Right cardiac atrium (tissue), 5 donors: ENCODE measurements at places on chromosomes 7 and 10.
A peak's percentile ranks its signal among the peaks of the same experiment; 100 is the strongest.

GRCh38 chr7:26690135-26690805 lies 174.1 kb downstream of the SKAP2 start:
- no peak for DNase-seq

GRCh38 chr10:129601737-129602136 lies 134.7 kb downstream of the MGMT start:
- DNase-seq: no peak

GRCh38 chr10:124074501-124075109 lies 18.8 kb downstream of the CHST15 start:
- no peak for DNase-seq

DNA sequence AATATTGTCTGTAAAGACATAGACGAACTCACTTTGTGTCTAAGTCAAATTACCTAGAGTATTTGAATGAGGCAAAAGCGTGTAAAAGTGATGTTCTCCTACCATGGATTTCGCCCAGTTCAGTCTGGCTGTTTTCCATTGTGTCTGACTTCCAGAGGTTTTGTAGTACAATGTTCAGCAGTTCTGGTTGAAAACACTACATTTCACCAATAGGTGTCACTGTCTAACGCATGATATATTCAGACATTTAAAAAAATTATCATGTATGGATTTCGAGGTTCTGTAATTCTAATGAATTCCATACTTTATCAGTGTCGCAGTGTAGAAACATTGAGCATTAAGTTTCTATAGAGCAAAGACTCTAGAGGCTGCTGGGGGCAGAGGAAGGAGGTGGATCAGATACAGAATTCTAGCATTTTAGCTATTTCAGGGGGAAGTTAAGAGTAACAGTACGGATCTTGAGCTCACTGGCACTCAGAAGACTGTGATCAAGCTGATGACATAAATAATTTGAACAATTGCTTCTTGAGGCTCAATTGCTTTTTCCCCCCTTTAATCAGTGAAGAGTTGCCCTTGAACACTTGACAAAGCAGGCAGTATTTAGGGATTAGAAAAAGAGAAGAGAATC lies 196.9 kb upstream of the RHOBTB1 start:
- no peak for DNase-seq

GRCh38 chr10:94678475-94678874 lies 5.1 kb upstream of the CYP2C18 start:
- no peak for DNase-seq

GRCh38 chr10:31467791-31468535 lies 148.9 kb downstream of the ZEB1 start:
- peak; percentile 17 for DNase-seq

- no peak for DNase-seq
Observed at GRCh38 chr7:5700391-5700985, 81.0 kb downstream of the RNF216 start.

DNA sequence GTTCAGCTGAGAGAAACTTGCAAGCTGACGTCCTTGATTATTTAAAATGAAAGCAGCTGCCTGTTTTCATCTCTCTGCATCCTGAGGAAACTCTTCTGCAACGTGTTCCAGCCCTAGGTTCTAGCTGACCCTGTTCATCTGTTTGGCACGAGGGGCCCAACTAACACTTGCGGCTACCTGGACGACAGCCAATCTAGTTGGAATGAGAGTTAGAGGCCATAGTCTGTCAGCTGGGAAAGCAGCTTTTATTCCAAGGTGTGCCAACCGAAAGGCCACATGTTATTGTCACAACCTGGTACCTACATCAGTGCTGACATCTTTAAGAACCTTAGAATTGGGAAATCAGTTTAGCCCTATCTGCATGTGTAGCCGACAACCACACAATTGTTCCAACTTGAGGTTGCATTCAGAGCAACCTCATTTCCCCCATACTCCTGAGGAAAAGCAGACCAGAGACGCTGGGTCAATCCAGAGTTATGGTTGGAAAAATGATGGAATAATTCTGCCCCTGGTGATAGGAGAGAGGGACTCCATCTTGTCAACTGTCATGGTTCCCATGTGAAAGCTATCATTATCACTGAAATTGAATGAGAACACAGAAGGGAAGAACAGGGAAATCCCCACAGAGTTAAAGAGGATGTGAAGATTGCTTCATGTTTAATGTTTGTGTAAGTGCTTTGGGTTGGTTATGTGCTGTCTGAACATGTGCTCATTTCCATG lies 121.6 kb downstream of the EGFR start:
- DNase-seq: peak; percentile 56

- no peak for DNase-seq
Observed at GRCh38 chr7:55917771-55918170, 30.5 kb downstream of the ZNF713 start.

DNA sequence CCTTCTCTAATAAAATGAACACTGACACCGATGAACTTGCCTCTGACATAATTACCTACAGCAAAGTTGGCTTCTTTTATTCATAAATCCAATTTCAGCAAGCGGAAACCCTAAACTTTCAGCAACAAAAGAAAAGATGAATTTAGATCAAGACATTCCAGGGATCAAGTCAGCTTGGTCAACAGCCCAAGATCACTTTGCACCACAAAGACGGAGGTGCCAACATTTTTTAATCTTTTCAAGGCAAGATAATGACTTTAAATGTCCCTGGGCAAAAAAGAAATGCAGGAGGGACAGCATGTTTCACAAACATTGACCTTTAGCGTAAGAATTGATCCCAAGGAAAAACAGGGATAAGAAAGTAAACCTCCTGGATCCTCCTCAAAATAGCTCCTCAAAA lies 636.9 kb downstream of the PARD3 start:
- no peak for DNase-seq

DNA sequence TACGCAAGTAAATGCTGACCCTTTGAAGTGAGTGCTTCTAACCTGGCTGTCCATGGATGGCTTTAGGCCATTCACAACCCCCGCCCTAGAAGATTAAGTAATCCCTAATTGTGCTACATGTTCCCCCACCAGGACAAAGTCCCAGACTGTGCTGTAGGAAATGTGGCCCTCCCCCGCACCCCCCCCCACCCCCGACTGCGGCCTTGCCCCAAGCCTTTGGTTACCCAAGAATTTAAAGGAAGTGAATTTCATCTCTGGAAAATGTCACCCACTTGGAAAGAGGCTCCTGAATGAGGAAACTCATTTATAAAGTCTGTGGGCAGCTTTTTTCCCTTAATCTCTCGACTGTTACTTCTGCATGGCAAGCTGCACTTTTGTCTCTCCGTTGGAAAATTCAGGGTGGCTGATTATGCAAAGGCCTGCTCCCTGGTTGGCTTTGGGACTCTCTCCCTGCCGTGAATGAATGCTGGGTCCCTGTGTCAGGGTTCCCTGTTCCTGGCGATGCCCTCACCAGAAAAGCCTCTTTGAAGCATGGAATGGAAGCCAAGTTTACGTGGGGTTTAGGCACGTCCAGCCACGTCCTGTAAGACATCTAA lies 31.4 kb upstream of the AQP1 start:
- no peak for DNase-seq
